ENCODE measurements at places on chromosomes 5 and 9.

GRCh38 chr9:12352045-12352315 lies 341.2 kb upstream of the TYRP1 start:
- no peak for DNase-seq

DNA sequence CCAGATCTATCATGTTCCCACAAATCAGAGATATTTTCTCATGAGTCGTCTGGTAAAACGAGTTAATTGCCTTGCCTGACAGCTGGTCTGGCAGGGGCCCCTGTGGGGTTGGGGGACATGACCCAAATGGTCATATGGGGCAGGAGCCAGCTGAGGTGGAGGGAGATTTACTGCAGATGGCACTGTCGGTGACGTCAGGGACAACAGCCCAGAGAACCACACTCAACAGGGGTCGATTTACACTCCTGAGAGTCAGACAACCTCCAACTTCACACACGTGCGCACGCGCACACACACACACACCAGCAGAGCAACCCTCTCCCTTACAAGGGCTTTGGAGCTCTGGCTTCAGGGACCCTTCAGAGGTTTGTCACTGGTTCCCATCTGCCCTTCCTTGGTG lies 23.4 kb upstream of the GABRP start:
- DNase-seq = no peak

GRCh38 chr9:17519761-17520160 lies 59.1 kb upstream of the SH3GL2 start:
- no peak for DNase-seq

- DNase-seq = no peak
These were observed 252.0 kb downstream of the MRPS30 start for GRCh38 chr5:45060724-45061123.

GRCh38 chr5:125357660-125358059 lies 611.2 kb upstream of the ZNF608 start:
- DNase-seq = no peak

- DNase-seq = no peak
These were observed 26.3 kb downstream of the GOLGA2 start for GRCh38 chr9:128249558-128249907.

DNA sequence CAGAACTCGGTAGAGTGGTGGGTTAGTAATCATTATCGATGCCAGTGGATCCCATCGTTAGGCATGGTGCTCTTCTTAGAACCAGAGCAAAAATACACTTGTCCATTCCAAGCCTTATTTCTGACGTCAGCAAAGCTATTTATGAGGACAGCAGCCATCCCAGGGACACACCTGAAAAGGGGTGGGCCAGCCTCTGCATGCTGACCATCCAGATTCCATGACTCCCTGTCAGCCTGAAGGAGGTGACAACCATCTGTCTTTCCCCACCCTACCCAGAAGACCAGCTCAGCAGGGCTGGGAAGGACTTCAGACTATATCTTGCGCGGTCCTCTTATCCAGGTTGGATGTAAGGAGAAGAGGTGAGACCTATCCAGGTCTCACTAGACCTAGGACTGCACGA lies 5.7 kb upstream of the NIPAL4 start:
- no peak for DNase-seq

DNA sequence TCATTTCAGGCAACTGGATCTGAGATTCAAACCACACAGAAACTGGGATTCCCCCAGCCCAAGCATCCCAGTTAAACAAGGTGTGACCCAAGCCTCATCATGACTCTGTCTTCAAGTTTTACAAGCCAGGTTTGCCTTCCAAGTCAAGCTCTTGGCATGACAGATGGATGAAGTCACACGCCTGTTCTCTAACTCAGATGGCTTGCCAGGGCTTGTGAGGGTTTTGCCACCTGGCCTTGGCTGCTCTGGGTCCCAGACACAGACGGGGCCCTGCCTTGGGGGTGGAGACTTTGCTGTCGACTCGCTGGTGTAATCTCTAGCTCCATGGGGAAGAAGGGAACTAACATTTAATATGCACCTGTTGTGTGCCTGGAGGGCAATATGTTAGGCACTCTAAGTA lies 95.8 kb upstream of the RARS1 start:
- DNase-seq = no peak

- DNase-seq = no peak
These were observed 1048.8 kb upstream of the ACO1 start for GRCh38 chr9:31335529-31336234.

DNA sequence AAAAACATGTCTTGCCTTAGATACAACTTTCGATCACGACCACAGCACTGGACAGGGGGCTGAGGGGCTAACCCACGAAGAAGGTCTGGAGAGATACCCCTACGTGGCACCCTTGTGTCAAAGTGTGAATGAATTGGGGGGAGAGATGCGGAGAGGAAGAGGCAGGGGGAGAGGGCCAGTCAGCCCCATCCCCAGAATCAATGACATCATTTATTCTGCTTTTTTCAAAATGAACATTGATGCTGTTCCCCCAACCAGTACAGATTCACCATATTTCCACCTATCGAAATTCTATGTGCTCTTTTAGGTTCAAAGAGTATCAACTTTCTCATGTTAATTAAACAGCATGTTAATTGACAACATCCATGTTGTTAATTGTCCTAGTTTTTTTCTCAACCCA lies 32.4 kb downstream of the DAP start:
- no peak for DNase-seq

DNA sequence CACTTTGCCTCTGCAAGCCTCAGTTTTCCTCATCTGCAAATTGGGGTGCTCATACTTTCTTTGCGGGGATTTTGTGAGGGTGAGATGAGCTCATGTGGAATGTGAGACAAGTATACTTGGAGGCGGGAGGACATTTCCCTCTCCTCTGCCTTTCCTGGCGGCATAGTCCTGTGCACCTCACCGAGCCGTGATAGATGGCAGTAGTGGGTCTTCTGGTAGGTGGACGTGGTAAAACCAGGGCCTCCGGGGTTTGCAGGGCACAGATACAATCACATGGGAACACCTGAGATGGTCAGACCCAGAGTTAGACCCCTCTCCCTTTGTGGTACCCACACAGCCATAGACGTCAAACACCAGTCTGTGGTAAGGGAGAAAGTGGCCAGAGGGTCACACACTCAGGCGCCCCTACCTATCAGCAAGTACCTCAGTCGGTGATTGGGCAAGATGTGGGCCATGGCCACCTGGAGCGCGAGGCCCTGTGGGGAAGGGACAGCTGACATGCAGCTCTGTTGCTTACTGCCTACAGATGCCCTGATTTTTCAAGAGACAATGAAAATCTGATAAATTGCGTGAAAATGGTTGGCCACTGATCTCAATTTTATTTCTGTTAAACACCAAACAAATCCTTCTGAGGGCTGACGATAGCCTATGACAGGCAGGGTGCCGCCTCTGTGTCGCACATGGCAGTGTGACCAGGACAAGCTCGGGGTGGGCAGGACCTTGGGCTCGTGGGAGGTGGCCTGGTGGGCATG lies 9.9 kb downstream of the ERGIC1 start:
- DNase-seq = no peak

DNA sequence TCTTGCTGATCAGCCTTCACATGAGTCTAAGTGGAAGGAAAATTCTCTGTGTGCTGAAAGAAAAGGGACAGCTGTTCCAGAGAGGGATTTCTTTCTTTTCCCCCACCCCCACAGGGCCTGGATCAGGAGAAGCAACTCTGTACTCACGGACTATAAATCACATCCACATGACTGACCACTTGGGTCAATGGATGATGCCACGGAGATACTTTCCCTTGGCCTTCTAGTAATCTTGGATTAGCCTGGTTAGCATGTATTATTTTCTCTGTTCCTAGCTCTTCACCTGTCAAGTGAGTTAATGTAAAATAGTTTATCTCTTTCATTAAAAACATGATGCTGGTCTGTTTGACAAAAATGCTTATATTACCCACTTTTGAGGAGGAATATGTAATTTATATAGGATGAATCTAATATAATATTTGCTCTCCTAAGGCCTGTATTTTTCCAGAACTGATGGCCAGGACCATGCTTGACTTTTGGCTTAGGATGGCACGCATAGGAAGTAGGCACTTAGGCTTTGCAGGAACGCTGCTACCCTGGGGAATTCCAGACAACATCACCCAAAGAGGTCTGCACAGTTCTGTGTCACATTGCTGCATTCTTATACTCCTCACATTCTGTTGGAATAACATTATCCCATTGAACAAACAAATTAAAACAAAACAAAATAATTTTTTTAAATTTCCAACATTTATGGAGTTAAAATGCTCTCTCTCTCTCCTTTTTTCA lies 892.1 kb downstream of the TLE1 start:
- no peak for DNase-seq

DNA sequence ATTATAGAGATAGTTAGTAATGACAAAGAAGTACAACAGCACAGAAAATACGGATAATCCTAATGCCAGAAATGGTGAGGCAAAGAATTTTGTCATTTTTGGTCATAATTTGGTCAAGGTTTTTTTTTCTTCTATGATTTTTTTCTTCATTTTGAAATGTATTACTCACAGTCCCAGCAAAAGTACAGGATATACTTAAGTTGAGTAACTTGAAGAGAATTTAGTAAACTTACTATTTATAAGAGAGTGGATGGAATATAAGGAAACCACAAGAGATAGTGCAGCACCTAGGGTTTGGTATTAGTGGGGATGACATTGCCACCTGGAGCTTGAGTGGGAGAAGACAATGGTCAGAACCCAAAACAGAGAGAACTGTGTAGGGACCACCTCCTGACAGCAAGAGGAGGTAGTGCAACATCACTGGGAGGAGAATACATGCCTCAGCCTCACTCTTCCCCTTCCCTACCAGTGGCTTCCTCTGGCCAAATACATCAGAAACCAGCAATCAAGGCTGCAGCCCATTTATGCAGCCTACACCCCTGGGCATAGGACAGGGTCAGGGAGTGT lies 434.5 kb upstream of the TRPC7 start:
- no peak for DNase-seq

- no peak for DNase-seq
These were observed 3.0 kb downstream of the COQ4 start for GRCh38 chr9:128325629-128326028.

DNA sequence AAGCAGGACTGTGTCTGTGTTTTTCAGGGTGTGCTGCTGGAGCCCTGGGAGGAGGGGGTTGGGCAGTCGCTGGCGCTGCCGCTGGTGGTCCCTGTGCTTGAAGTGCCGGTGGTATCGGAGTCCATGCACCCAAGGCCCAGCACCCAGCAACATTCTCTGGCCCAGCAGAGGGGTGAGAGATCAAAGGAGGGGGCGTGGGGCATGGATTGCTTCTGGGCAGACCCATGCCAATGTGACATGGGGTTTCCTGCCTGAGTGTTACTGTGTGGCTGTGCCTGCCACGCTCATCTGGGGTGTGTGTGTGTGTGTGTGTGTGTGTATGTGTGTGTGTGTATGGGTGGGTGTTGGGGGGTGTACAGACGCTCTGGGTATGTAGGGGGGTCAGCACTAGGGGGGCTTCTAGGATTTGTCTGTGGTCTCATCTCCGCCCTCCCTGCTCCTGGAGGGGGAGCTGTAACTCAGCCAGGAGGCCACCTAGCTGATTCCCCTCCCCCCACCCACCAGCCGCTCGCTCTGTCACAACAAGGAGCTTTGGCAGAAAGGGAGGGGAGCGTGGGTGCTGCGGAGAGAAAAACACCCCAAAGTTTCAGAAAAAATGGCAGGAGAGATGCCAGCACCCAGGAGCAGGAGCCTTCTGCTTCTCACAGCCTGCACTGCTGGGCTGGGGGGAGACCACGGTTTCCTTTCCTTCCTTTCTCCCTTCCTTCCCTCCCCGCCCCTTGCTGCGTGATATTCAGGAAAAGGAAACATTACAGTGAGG lies 35.9 kb upstream of the HSPA9 start:
- DNase-seq = no peak

DNA sequence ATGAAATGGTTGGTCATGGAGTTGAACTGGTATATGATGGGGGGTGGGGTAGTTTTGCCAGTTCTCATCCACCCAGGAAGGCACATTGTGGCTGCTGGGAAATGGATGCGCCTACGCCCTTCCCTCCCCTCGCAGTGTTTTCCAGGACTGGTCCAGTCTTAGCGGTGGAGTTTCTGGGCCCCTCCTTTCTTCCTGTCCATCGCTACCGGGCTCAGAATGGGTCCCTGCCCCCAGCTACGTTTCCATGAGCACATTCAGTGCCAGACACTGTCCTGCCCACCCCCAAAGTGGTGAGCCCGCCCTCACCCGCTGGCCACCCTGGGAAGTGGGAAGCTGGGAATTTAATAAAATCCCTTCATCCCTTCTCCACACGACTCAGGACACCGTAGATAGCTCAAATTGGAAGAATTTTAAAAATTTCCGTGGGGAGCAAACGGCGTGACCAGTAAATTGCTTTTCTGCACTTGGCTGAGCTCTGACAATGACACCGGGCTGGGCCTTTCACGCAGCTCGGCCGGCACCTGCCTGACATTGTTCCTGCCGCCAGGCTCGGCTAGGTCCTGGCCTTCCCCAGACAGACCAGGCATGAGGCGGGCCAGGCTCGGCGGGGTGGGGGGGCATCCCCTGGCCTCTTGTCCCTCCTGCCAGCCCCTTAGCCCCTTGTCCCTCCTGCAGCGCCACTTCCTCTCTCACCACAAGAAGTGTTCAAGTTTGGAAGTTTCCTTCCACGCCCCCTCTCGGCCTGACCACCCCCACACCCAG lies 3.6 kb downstream of the FGF18 start:
- no peak for DNase-seq

- no peak for DNase-seq
These were observed 94.3 kb downstream of the PCDH1 start for GRCh38 chr5:141783947-141784296.

- no peak for DNase-seq
These were observed 56.1 kb downstream of the CFAP90 start for GRCh38 chr5:7794823-7795222.

- DNase-seq = no peak
These were observed 561.3 kb downstream of the PSAT1 start for GRCh38 chr9:78858266-78858665.

- no peak for DNase-seq
These were observed 175.1 kb upstream of the S1PR3 start for GRCh38 chr9:88816141-88816540.

GRCh38 chr9:135305546-135306180 lies 173.9 kb upstream of the PPP1R26 start:
- DNase-seq = no peak

DNA sequence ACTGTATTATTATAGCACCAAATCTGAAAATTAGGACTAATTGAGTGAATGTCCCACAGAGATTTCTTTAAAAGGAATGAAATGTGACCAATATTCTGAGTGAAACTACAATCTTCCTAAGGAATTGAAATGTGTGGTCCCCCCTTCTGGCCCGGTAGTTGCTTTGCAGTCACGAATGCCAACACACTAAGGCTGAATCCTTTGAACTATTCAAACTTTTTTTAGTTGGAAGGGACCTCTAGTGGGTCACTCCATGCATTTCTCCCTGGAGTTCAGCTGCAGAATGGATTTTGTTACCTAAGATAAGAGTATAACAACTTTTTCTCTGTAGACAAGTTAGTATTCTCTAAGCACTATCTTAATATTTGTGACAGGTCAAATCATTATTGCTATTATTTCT lies 2.8 kb downstream of the CDH6 start:
- DNase-seq = no peak

GRCh38 chr5:52870448-52870847 lies 82.7 kb downstream of the ITGA1 start:
- no peak for DNase-seq

- DNase-seq = no peak
These were observed 48.2 kb downstream of the ANXA1 start for GRCh38 chr9:73199886-73200285.
